ENCODE measurements at places on chromosomes 2 and 18.

DNA sequence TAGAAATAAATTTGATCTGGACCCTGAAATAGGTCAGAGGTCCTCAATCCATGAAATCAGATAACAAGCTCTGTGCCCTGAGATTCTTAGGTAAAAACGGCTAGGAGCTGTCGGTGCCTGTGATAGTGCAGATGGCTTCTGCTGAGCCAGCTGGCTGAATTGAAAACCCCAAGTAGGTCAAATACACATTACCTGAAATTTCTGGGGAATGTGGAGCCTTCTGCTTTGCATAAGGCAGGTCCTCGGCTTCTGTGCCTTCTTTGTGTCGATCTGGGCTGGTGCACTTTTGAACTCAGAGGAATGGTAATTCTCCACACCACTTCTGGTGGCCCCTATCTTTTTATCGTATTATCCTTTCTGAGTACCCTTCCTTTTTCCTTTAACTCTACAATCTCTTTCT is 66.6 kb downstream of the CNTNAP5 start:
- no peak for DNase-seq
- no peak overlapping the region for H3K27ac ChIP-seq

DNA sequence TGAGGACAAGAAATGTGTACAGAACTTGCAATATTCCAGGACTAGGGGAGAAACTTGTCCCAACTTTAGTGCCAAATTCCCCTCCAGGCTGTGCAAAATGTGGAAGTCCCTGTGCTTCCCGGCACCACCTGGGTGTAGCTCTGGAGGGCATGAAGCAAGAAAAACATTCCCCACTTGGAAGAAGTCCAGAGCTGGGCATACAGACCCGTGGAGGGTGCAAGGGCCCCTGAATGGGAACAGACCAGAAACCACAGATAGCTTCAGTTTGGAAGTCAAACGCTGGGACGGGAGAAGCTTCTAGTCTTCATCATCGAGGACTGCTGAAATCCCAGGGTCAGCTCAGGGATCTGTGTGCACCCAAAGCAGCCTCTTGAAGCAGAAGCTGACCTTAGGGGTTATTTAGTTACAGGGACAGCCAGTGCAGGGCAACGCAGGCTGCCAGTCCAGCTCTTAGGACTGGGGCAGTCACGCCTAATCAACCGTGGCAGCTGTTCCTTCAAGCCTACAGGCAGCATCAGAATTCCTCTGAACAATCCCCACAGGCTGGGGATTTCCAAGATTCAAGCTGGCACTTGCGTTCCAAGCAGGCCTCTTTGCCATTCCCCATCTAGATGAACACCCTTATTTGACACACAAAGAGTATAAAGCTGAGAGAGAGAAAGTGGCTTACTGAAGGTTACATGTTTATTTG is 269.4 kb downstream of the LOXHD1 start:
- H3K27ac ChIP-seq = no peak overlapping the region
- no peaks in the 10 kb centered on the region for H3K27me3 ChIP-seq
- H3K4me3 ChIP-seq = no peak overlapping the region
- H3K4me1 ChIP-seq = peaks cover 9% of the 10 kb centered on the region
- H3K36me3 ChIP-seq = no peaks in the 10 kb centered on the region

DNA sequence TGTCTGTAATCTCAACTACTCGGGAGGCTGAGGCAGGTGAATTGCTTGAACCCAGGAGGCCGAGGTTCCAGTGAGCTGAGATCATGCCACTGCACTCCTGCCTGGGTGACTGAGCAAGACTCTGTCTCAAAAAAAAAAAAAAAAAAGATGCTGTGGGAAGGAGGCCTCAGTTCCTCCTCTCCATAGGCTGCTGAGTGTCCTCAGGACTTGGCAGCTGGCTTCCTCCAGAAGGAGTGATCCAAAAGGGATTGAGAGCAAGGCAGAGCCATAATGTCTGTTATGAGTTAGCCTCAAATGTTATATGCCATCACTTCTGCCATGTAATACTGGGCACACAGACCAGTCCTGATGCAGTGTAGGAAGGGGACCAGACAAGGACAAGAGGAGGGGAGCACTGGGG is 6.6 kb upstream of the NPC1 start:
- H3K27ac ChIP-seq = peak overlapping the region; percentile 37
- no peaks in the 10 kb centered on the region for H3K36me3 ChIP-seq
- no peak for DNase-seq
- H3K4me1 ChIP-seq = no peaks in the 10 kb centered on the region

DNA sequence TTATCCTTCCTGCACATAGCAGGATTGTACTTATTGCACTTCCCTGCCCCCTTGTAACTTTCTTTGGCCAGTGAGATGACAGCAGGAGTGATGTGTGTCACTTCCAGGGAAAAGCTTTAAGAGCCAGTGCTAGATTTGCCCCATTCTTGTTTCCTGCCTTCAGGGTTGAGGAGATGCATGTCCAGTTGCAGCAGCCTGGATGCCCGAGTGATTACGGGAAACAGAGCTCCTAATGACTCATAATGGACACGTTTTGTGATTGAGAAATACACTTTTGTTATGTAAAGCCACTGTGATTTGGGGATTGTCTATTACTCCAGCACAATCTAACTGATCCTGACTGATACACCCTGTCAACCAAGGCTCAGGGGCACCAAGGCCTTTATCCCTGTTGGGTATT is 5.0 kb upstream of the TET3 start:
- no peak overlapping the region for H3K4me3 ChIP-seq
- peaks cover 55% of the 10 kb centered on the region for H3K4me1 ChIP-seq
- DNase-seq = peak; percentile 75
- no peak overlapping the region for H3K27ac ChIP-seq
- no peaks in the 10 kb centered on the region for H3K27me3 ChIP-seq
- no peaks in the 10 kb centered on the region for H3K36me3 ChIP-seq

GRCh38 chr18:7155092-7155491 is 37.5 kb upstream of the LAMA1 start:
- no peaks in the 10 kb centered on the region for H3K36me3 ChIP-seq
- no peak overlapping the region for H3K27ac ChIP-seq
- no peaks in the 10 kb centered on the region for H3K4me1 ChIP-seq

DNA sequence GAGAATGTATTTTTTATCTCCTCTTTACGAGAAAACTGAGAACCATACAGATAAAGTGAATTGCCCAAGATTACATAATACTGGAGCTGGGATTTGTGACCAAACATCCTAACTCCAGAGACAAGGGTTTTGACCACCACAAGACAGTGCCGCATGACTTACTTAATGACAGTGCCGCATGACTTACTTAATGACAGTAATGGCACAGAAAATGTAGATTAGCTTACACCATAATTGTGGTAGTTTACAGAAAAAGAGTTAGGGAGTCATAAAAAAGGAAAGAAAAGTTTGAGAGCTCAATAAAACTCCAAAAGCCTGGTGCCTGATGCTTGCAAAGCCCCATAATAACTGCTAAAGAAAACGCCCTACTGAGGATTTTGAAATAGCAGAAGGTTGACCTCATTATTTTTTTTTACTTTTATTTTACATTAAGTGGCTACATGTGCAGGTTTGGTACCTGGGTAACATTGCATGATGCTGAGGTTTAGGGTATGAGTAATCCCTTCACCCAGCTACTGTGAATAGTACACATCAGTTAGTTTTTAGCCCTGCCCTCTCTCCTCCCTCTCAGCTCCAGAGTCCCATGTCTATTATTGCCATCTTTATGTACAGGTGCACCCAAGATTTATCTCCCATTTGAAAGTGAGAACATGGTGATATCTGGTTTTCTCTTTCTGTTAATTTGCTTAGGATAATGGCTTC is 310.0 kb upstream of the UBE2E3 start:
- H3K4me1 ChIP-seq = no peaks in the 10 kb centered on the region
- no peak for DNase-seq
- no peaks in the 10 kb centered on the region for H3K36me3 ChIP-seq
- no peak overlapping the region for H3K27ac ChIP-seq
- no peak overlapping the region for H3K4me3 ChIP-seq

DNA sequence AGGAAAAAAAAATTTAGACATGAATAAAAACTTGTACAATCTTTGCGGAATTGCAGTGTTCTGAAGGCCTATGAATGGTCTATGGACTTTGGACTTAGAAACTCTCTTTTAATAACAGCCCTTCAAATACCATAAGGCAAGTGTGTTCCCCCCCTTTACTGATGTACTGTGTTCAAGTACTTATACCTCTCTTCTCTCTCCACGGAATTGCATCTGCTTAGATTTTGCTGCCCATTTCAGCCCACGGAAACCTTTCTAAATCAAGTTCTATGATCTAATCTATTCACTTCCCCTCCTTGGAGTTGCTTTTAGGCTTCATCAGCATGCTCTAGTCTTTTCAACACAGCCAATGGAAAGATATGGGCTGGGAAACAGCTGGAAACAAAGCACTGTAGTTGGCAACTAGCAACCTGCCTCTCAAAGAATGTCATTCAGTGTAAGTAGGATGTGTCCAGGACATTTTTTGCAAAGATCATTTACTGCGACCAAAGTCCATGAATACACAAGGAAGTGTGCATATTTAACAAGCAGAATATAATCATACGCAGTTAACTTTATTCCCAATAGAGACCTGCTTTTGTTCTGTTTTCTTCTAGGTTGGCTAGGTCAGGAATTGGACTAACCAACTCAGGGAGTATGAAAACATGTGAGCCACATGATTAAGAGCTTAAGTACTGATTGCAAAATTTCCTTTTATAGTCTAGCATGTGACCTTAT is 58.0 kb downstream of the SLC40A1 start:
- H3K36me3 ChIP-seq = no peaks in the 10 kb centered on the region
- H3K27me3 ChIP-seq = no peaks in the 10 kb centered on the region
- no peak for DNase-seq
- H3K4me1 ChIP-seq = peaks cover 6% of the 10 kb centered on the region
